Astrocyte (in vitro differentiated cells and primary cell): ENCODE measurements at places on chromosomes 12 and 14.

DNA sequence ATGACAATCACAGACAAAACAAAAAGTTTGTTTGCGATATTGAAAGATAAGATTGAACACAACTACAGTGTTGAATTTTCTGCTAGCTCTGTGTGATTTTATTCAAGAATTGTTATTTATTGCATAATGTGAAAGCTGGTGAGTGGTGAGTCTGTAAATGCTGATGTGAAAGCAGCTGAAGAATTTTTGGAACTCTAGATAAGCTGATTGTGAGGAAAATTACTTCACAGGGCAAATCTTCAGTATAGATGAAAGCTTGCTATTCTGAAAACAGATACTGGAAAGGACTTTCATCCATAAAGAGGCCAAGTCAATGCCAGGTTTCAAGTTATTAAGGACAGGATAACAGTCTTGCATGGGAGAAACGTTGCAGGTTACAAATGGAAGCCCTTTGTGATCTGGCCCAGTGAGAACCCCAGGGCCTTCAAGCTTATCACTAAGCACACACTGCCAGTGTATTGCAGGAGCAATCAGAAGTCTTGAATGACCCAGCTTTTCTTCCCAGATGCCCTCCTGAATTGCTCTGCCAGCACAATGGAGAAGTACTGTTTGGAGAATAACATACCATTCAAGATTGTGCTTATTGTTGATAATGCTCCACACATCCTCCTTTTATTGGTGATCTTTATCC lies 153.7 kb downstream of the PCNX1 start:
- peak; percentile 22 for DNase-seq

DNA sequence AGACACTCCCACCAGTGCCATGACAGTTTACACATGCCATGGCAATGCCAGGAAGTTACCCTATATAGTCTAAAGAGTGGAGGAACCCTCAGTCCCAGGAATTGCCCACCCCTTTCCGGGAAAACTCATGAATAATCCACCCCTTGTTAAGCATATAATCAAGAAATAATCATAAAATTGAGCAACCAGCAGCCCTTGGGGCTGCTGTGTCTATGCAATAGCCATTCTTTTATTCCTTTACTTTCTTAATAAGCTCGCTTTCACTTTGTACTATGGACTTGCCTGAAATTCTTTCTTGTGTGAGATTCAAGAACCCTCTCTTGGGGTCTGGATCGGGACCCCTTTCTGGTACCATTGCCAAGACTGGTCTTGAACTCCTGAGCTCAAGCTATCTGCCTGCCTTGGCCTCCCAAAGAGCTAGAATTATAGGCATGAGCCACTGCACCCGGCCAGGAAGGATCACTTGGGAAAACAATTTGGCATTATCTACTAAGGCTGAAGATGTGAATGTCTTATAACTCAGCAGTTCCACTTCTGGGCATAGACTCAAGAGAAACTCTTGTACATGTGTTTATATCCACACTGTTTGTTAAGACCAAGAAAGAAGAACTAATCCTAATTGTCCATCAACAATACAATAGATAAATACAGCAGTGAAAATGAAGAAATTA lies 35.9 kb upstream of the CEP83 start:
- DNase-seq: no peak

- no peak for DNase-seq
Measured at GRCh38 chr12:62299617-62300016, 39.4 kb downstream of the USP15 start.

DNA sequence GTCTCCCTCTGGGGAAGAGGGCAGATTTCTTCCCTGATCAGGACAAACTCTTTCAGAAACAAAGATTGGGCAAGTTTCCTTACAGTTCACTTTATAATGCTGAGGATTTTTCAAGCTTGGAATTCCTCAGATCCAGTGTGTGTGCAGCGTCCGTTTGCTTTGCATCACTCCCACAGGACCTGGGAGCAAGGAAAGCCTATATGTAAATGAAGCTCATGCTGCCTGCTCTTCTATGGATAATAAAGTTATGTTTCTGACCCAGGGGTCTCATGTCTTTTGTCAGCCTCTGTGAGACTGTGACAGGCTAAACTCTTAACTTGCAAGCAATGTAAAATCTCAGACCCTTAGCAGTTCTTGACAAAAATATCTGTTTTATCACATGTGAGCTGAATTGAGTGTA lies 41.6 kb downstream of the TRHDE start:
- peak; percentile 15 for DNase-seq

GRCh38 chr14:59787045-59787674 lies 83.4 kb downstream of the RTN1 start:
- DNase-seq: no peak

DNA sequence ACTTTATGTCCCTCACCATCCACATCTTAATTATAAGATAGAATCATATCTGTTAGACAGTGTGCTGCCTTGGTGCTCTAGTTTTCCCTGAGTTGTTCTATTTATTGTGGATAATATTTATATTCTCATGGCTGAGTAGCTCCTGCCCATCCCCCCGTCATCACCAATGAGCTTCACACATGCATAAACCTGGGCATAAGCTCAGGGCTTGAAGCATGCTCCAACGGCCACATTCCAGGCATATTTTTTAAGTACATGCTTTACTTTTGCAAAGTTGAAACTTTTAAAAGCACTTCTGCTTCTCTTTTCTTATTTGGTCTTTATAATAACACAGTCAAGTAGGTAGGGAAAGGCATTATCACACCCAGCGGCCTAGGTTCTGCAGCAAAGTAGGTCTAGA lies 3.4 kb upstream of the FBXO34 start:
- no peak for DNase-seq

DNA sequence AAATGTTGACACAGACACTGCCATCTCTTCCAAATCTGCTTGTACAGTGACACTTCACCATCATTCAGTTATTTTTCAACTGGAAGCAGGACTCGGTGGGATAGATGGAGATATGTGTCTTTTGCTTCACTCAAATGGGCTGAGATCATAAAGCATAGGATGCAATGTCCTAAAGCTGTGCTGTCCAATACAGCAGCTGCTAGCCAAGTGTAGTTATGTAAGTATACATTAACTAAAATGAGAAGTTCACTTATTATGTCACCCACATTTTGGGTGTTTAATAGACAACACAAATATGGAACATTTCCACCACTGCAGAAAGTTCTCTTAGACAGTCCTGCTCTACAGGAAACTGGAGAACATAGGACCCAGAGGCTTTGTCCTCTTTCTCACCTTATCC lies 43.6 kb downstream of the AREL1 start:
- DNase-seq: no peak

GRCh38 chr12:15265875-15266274 lies 44.7 kb upstream of the RERG start:
- no peak for DNase-seq
